Stimulated activated CD4-positive, alpha-beta T cell treated with anti-CD3 and anti-CD28 coated beads, Interleukin-12 subunit alpha, Interleukin-12 subunit beta, amount 100 ng/mL, for 4 hours (primary cell): ENCODE measurements at places on chromosomes 13 and 19.

DNA sequence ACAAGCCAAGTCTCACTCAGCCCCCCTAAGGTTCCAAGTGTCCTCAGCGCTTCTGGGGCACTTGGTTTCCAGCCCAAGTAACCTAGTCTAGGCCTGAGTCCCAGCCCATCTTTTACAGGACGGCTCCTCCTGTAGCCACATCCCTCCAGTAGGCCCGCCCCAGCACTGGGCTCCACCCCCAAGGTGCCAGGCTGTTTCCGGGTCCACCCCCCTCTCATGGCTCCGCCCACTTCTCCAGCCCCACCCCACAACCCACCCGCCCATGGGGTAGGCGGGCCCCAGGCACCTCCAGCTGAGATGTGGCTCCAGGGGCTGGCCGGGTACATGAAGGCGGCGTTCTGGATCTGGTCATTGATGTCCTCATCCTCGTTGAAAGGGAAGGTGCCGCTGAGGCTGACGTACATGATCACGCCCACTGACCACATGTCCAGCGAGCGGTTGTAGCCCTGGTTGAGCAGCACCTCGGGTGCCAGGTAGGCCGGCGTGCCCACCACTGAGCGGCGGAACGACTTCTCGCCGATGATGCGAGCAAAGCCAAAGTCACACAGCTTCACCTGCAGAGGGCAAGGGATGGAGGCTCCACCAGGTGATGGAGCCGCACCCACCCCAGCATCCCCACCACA, 17.2 kb upstream of the DACT3 start:
- peak; percentile 48 for DNase-seq

DNA sequence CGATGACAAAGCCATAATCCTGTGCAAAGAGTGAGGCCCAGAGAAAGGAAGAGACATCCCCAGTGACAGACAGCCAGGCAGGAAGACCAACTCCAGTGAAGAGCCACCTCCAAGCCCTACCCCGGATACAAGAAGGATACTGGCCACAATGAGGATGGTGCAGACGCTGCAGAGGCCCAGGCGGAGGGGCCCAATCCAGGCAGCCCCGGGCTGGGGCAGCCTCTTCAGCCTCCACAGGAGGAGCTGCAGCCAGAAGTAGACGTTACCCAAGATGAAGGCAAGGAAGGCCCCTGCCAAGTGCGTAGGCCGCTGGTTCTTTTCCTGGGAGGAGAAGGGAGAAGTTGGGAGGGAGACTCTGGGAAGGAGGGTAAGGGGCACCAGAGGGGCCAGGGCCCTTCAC, 8.5 kb downstream of the TMEM150B start:
- DNase-seq, result no peak

GRCh38 chr19:30733826-30734550, 361.8 kb downstream of the ZNF536 start:
- DNase-seq, result no peak

DNA sequence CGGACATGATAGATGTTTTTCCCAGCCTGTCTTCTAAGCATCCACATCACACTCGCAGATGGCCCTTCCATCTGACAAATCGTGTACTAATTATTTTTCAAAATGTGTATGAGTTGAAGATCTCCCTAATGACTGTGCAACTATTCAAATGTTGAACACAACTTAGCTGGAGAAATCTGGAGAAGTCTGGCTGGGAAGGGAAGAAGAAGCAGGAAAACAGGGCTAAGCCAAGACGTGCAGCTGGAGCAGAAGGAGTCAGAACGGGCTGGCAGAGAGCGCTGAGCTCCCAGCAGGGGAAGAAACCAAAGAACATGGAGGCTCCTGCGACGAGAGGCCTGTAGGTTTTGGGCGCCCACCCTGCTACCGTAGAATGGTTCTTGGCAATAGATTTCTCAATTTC, 13.2 kb upstream of the LATS2 start:
- DNase-seq, result no peak

DNA sequence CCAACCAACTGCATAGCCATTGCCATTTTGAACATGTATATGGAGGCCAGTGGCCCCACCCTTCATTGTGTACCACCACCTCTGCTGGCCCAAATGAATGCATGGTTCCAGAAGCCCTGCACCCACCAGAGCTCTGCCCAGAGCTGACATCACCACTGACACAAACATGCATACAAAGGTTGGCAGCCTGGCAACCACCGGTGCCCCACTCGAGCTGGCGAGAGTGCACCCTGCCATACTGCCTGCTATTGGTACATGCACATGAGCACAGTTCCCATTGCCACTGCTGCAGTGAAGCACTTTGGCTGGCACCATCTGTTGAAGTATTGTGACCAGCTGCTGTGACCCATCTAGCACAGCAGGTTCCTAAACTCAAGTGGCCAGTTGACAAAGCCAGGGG, 1564.9 kb downstream of the OLFM4 start:
- no peak for DNase-seq

DNA sequence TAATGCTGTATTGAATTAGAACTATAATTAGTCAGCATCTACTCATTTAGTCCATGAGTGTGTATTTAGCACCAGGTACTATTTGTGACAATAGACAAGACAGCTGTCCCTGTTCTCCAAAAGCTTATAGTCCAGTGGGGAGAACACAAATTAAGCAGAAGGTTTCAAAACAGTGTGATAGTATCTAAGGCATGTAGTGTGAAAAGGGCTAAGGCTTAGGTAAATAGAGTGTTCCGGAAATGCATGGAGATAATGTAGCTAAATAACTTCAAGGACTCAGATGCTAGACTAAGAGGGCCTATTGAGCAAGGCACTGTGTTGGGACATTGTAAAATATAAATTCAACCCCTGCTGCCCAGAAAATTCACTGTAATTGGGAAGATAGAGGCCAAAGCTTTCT, 144.1 kb upstream of the MIR17HG start:
- DNase-seq, result no peak

DNA sequence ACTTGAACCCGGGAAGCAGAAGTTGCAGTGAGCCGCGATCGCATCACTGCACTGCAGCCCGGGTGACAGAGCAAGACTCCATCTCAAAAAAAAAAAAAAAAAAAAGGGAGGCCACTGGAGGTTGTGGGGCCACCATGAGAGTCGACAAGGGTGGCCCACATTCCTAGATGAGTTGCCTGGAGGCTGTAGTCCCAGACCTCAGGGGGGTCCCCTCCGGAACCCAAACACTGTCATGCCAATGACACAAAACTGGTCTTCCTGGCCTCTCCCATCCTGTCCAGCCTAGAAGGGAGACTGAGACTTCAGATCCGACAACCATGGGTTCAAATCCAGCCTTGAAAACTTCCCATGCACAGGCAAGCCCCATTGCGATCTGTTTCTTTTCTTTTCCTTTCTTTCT, 14.7 kb downstream of the SPC24 start:
- no peak for DNase-seq
